Hematopoietic multipotent progenitor cell treated with erythropoietin and hydrocortisone succinate and interleukin-3 and kit ligand, for 15 days (in vitro differentiated cells): ENCODE measurements at places on chromosomes 5 and 9.
A peak's percentile ranks its signal among the peaks of the same experiment; 100 is the strongest.

DNA sequence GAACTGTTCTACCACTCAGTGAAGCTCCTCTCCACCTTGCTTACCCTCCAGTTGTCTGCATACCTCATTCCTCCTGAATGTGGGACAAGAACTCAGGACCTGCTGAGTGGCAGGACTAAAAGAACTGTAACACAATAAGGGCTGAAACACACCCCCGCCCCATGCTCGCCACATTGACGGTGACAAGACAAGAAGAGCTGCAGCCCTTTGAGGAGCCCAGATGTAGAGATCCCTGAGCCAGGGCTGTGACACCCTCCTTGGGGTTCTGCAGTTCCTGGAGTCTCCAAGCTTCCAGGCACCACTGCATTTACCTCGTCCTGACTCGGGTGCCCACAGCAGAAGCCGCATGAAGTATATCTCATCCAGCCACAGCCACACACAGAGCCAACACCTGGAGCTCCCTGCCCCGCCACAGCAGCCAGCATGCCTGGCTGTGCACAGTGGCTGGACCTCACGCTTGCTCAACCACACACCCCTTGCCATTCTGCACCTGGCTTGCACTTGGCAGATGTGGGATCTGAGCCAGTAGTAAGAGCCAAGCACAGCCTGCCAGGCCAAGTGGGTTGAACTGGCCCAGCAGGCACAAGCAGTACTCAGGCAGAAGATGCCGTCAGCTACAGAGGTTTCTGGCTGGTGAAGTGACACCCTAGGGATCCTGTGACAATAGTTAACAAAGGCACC lies 166.1 kb downstream of the RNF180 start:
- DNase-seq, result no peak

- no peak for DNase-seq
These were observed 30.1 kb downstream of the ADAMTSL2 start for GRCh38 chr9:133564451-133565116.

GRCh38 chr5:59367791-59368394 lies 525.6 kb downstream of the PDE4D start:
- no peak for DNase-seq

DNA sequence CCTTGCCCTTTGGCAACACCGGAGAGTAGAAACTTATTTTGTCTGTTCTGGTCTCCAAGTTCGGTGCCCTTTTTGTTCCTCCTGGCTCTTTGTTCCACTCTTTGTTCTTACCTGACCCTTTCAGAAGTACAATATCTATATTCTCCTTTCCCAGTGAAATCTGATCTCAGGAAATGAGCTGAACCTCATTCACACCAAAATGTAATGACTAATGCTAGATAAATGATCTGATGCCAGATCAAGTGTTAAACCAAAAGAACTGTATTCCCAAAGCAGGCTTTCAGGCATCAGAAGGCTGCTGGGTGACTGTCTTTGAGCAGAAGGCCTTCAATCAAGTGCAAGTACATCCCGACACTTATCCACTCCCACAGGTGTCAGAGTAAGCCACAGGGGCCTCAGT lies 156.4 kb downstream of the SPOCK1 start:
- DNase-seq, result no peak

DNA sequence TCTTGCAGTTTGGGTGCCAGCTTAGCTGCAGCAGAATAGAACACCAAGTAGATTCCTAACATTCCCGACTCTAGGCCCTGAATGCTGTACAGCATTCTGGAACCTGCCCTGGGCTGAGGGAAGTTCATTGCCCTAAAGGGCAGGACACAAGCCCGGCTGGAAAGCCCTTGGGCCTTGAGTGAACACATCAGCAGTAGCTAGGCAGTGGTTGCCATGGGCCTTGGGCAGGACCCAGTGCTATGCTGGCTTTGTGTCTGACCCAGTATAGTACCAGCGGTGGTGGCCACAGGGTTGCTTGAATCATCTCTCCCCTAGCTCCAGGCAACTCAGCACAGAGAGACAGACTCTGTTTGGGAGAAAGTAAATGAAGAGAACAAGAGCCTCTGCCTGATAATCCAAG lies 137.8 kb downstream of the AGTPBP1 start:
- no peak for DNase-seq

DNA sequence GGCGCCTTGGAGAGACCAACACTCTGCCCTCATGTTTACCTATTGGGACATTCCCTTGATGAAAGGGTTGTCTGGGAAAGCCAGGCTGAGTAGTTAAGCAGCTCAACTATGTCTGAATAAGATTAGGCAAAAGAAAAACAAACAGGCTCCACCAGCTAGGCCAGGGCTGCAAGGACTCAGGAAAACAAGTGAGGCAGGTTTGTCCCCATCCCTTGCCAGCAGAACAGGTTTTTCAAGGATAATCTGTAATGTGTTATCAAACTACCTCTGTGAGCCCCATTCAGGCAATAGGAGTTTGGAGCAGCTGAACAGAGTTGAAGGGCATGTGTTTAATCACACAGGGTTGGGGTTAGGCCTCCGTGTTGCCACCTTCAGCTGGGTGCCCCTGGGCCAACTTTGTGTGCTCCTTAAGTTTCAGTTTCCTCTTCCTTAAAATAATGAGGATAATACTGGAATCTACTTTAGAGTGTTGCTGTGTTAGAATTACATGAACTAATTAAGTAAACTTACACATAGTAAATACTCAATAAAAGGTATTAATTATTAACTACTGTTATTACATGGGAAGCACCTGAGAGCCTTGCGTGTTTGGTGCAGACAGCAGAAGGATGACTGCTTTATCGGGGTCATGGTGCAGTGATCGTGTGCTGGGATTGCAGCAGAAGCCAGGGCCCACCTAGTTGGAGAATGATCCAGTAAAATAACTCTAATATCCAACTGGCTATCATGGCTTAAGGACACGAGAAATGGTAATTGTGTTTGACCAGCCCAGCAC lies 72.1 kb upstream of the ATP10B start:
- DNase-seq, result no peak

DNA sequence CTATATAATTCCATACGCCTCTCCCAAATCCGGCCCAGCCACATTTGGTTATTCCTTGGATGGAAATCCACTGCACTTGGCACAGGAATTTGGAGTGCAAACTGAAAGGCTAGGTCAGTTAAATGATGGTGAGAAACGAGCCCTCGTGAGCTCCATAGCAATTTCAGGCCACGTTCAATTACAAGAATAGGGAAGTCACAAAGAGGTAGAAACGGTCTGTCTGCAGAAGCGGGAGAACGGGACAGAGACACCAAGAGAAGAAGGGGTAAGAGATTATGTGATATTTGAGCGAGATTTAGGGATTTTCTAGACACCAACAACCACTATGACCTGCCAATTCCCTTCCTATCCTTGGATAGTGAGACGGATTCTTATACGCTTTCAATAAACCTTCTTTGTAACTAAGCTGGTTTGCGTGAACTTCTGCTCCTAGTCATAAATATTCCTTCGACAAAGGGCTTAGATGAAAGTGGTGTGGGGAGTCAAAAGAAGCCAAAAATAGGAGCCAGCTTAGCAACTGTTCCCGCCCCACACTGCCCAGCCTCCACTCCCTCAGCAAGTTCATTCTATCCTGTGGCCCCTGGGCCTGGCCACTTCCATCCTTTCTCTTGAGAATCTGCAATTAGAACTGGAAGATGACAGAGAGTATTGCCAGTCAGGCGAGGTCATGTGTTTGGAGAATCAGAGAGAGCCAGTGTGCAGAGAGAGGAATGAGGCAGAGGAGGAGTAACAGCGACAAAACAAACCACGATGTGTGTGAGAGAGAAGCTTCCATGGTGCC lies 118.4 kb downstream of the ZNF608 start:
- DNase-seq, result no peak

- DNase-seq, result no peak
These were observed 97.2 kb downstream of the MVB12B start for GRCh38 chr9:126423916-126424185.

DNA sequence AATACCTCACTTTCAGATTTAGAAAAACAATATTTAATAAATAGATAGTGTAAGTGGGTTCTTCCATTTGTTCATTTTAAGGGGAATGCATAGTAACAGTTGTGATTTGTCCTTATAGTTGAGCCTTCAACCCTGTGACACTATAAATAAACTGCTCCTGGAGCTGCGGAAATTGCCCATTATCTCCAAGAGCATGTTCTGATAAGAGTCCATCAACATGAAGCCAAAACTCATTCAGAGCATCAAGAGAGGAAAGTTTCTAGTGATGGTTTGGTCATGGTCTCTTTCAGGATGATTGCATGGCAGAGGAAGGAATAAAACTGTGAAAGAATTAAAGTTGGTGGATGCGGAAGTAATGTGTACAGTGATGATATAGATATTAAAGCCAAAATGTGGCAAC lies 772.1 kb upstream of the DMAC1 start:
- no peak for DNase-seq

GRCh38 chr9:124939944-124940343 lies 939 bp downstream of the GOLGA1 start:
- peak; percentile 26 for DNase-seq

- no peak for DNase-seq
These were observed 46.0 kb downstream of the RORB start for GRCh38 chr9:74543145-74543544.
